ENCODE measurements at places on chromosomes 2 and 18.
A peak's percentile ranks its signal among the peaks of the same experiment; 100 is the strongest.

DNA sequence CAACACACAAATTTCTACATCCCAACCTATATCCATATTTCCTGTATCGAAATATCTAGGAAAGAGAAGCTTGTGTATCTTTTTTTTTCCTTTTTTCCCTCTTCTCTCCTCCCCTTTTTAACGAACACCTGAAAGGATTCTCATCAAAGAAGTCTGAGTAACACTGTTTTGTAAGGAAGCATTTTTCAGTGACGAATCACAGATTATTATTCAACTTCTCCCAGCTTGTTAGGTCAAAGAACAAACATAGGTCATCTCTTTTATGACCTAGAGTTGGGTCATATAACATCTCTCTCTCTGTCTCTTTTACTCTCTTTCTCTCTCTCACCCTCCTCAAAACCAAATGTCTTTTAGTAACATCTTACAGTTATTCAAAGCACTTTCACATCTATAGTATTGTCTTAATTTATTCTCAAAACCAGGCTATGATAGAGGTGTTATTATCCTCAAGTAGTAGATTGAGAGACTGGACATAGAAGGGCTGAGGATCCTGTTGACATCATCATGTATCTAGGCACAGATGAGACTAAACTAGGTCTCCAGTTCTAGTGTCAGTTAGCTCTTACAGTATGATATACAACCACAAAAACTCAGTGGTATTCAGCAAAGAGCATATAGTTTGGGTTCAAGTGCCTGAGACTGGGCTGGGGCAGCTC, 80.1 kb upstream of the SPOPL start:
- no peak for DNase-seq

DNA sequence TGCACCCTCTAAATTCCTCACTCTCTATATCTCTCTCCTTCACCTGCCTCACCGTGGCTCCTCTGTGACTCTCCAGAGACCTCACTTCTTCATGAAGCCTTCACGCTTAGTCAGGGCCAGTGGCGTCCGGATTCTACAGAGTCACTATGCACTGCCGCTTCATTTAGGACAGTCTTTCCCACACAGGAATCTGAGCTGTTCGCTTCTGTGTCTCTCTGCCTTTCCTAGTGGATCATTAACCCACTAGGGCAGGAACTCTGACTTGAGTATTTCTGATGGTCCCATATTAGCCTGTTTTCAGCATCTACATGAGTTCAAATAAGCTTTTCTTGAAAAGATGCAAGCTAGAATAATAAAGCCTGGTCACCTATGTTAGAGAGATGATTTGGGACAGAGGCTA, 180.2 kb upstream of the DOK6 start:
- no peak for DNase-seq

DNA sequence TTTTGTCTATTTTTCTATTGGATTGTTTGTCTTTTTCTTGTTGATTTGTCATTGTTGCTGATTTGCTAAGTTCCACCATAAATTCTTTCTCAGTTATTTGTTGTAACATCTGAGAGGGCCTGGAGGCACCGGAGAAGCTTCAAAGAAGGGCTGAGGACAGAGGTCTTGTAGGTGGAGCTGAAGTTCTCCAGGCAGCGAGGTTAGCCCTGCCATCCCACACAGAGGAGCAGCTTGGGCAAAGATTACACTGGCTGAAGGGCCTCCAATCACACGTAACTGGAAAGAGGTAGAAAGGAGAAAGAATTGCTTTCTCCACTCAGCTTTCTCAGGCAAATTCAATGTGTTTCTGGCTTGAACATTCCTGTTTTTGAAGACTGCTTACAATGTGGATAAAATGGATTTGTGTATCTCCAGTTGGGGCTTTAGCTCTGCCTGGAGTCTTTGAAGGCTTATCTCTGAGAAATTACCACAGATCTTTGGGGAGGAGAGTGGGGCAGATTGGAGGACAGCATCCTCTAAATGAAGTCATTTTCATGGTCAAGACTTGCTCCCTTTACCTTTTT, 21.1 kb upstream of the EMILIN2 start:
- DNase-seq = no peak

GRCh38 chr2:239934571-239935171, 90.5 kb downstream of the NDUFA10 start:
- DNase-seq = peak; percentile 43

DNA sequence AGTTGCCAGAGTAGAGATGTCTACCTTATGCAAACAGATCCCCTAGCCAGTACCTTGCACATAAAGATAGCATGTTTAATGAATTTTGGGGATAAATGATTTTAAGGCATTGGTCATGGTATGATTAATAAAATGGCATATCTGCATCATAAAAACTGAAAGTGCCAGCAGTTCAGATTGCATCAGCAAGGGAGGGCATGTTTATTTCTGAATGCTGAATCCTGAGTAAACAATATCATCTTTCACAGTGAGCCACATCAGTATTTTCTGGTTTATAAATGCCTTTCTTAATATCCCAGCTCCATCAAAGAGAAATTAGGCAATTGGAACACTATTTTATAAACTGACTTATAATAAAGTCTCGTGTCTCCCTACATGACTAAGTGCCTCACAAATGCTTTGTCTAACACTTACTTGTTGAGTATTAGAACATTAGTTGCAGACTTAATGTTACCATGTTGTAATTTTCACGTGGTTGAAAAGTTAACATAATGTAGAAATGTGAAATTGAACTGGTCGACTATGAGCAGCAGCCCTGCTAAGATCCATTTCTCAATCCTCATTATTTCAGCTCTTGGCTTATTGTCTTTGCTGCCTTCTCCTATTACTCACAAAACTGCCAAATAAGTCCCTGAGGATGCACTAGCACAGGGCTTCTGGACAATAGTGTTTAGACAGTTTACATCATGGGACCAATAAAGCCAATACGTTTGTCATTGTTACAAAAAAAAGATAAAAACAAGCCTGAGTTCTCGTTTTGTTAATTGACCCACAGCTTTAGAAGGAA, 48.0 kb downstream of the LANCL1 start:
- no peak for DNase-seq
